CD4-positive, alpha-beta T cell treated with Interleukin-4 for 4 hours (primary cell): ENCODE measurements at places on chromosomes 1 and 21.

DNA sequence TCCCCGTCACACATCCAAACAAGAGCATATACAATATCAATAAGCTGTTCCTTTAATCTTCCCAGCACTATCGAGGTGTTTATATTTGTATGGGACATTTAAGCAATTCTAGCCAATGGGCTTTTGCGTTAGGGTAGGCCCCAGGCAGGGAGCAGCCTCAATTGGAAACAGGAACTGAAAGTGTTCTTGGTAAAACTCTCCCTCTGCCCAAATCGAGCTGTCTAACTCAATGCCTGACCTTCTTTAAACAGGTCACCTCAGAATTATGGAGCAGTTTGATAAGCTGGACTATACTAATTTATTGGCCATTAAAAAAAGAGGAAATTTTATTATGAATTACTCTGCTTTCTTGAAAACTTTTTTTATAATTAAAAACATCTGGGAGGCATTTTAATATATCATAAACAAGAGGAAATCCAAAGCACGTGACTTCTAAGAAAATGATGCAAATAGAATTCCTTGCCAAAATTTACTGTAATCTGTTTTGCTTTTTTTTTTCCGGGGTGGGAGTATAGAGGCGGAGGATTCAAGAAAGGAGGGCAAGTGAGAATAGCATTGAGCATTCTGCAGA lies 498.1 kb downstream of the LMO4 start:
- peak; percentile 3 for DNase-seq

DNA sequence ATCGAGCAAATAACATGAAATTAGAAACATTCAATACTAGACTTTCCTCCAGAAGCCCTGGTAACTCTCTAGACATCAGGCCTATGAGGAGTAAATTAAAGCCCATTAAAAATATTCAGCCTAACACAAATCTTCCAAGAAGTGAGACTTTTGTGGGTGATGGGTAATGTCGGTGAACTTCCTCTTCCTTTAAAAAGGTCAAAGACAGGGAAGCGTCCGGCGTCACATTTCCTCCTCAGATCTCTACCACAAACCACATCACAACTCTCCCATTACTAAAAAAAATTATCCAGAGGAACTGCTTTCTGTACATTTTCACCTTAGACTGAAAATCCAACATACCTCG lies 1.4 kb downstream of the EIF4G3 start:
- DNase-seq = peak; percentile 55

DNA sequence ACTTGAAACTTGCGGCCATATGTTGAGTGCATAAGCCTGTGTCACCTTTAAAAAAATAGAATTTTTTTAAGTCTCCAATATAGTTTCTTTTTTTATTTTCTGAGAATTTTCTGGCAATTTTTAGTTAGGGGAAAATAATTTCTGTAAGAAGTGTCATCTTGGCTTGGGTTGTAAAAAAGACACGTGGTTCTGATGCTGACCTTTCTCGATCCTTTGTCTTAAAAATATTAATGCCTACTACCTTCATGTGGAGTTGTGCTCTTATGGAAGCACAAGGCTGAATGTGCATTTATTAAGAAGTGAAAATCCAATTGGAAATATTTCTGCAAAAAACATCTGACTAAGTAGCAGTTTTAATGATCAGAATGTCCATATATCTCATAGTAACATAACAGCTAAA lies 3.5 kb downstream of the ELAVL4 start:
- no peak for DNase-seq

- DNase-seq = no peak
Observed at GRCh38 chr1:3577711-3578432, 33.4 kb downstream of the MEGF6 start.

DNA sequence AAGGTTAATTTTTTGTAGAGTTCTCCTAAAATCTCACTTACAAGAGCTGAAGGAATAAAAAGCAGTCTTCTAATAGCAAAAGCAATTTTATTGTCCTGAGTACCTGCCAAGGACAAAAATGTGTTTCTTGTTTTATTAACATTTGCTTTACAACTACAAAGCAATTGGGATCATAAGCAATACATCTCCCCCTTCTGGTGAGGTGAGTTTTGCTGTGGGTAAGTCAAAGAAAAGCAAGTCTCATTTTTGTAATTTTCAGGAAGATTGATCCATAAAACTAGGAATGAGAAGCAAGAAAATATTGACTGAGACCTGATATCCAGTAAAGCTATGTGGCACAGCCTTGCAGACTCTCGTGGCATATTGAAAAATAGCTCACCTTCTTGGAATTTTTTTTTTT lies 2162.7 kb downstream of the NCAM2 start:
- DNase-seq = no peak

DNA sequence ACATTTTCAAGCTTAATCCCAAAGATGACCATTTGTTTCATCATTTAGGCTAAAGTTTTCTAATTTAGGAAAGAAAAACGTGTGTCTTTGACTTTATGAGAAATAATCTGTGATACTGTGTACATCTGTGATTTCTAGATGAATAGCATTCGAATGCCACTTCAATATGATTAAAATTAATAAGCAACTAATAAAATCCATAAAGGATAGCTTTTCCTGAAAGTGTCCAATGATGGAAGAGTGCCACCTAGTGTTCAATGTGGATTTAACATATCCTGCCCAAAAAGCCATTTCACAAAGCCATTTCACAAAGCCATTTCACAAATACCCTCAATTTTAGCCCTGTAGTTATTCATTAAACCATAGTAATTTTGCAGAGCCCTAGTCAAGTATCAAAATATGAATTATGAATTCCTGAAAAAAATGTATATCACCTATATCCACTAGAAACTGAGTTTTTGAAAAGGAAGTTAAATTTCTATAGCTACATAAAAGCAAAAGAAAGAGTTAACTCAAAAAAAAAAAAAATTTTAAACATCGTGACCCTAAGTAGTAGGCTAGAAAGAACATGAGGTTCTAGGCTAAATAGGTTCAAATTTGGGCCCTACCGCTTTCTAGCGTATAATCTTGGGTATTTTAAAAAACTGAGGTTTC lies 19.1 kb downstream of the NME7 start:
- peak; percentile 73 for DNase-seq
